T-helper 2 cell (primary cell): ENCODE measurements at places on chromosomes 1 and 21.

GRCh38 chr21:45393833-45394638, 10.9 kb upstream of the COL18A1 start:
- peak; percentile 3 for DNase-seq

GRCh38 chr21:44406953-44407352, 48.4 kb upstream of the LRRC3 start:
- no peak for DNase-seq

DNA sequence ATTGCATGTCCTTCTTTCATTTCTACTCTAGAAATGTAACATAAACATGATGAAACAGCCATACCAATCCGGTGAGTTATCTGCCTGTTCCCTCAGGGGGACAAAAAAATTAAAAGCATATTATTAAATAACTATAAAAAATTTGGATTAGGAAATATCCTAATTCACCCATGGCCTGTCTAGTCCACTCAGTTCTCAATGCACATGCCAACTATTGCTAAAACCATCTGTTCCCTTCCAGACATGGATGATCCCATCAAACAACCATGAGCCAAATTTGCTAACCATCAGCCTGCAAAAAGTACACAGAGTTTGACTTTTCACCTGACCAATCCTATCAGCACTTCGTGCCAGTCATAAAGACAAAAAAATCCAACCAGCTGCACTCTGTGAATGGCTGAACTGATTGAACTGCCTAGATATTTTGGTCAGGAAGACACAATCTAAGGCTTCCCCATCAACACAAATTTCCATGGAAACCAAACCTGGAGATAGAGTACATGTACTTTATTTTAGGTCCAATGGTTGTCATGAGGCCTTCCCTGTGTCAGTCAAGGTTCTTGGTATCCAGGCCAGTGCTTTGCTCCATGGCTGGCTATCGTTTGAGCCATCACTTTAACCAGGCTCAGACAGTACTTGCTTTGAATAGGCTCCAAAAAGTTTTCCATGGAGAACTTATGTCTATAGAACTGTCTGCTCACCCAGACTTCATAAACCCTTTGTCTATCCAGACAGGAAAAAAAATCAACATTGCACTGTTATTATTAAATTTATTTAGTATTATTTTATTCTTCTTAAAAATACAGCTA, 570.8 kb downstream of the LTN1 start:
- DNase-seq = no peak

- no peak for DNase-seq
Observed at GRCh38 chr1:48266576-48266975, 44.1 kb downstream of the SLC5A9 start.

DNA sequence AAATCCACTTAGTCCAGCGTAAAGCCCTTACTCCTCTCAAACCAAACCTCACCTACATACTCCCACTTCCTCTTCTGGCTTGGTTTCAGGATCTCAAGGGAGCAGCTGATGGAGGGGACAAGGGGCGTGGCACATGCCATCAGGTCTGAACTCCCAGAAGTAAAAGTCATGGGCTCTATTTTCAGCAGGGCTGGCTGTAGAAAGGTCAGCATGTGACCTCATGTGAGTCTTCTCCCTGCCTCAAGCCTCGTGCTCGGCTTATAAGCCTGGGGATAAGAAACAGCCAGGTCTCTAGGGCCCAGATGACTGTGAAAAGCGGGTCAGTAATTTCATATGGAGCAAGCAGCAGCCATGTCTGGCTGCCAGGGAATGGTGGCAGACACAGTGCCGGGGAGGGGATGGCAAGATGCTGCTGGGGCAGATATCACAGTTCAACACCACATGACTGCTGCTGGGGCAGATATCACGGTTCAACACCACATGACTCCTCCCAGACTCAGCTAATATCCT, 227.9 kb downstream of the KCNH1 start:
- DNase-seq = no peak
